CD8-positive, alpha-beta memory T cell (primary cell): ENCODE measurements at places on chromosomes 6 and 20.

- DNase-seq, result no peak
Measured at GRCh38 chr6:166766769-166767168, 139.7 kb upstream of the RPS6KA2 start.

- no peak for DNase-seq
Measured at GRCh38 chr6:33958526-33959328, 154.9 kb upstream of the MLN start.

- no peak for DNase-seq
Measured at GRCh38 chr6:108955329-108955949, 107.2 kb downstream of the ARMC2 start.

- DNase-seq, result no peak
Measured at GRCh38 chr20:50014570-50015562, 32.1 kb downstream of the SNAI1 start.

GRCh38 chr6:6795393-6795792 is 206.9 kb downstream of the LY86 start:
- no peak for DNase-seq

DNA sequence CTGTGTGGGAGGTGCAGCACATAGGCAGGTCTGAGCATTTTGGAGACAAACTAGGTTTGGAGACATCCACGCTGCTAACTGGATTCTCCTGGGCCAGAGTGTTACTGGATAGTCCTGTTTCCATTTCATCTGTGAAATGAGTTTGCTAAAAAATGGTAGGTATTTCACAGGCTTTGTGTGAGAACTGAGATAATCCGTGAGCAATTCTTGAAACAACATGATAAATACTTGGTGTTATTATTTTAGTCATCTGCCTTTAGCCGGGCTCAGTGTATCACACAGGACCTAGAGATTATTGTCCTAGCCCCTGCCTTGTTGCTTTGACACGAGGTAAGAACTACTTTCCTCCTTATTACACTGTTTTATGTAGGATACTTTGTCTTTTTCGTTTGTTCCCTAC is 63.0 kb downstream of the PRR18 start:
- DNase-seq, result no peak

DNA sequence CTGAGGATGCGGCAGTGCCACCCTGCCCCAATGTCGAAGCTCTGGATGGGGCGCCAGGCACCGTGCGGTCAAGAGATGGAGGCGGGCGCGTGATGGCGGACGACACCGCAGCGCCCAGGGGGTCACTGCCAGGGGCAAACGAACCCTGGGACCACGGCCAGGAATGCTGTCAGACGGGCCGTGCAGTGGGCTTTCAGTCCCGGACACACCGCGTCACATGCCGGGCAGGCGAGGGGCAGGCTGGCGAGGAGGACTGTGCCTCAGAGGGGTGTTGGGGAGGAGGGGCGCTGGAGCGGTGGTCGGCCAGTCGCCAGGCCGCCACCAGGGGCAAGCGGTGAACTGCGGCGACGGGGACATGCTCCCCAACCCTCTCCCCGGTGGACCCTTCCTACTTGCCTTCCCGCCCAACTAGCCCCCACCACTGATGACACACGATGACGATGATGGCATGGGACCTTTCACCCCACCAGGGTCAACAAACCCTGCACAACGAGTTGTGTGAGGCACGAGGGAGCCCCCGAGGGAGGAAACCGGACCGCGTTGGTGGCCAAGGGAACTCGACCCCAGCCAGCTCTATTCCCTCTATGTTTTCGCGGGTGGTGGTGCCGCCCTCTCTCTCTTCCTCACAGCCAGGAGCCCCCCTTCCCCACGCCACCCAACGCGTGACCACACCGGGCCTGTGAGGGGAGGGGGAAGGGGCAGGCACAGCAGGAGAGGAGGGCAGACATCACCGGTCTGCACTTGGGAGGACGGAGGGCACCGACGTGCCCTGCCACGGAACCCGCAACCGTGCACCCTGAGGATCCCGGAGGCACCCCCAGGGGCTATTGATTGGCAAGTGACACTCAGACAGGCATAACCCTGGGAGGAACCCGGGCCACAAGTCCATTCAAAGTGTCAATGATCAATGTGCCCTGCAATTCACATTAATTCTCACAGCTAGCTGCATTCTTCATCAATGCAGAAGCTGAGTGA is 1960.9 kb upstream of the DEFB115 start:
- DNase-seq, result no peak

- DNase-seq, result no peak
Measured at GRCh38 chr6:31020057-31020456, 9.8 kb downstream of the MUC22 start.

- DNase-seq, result no peak
Measured at GRCh38 chr6:159615918-159616317, 77.1 kb downstream of the SOD2 start.

DNA sequence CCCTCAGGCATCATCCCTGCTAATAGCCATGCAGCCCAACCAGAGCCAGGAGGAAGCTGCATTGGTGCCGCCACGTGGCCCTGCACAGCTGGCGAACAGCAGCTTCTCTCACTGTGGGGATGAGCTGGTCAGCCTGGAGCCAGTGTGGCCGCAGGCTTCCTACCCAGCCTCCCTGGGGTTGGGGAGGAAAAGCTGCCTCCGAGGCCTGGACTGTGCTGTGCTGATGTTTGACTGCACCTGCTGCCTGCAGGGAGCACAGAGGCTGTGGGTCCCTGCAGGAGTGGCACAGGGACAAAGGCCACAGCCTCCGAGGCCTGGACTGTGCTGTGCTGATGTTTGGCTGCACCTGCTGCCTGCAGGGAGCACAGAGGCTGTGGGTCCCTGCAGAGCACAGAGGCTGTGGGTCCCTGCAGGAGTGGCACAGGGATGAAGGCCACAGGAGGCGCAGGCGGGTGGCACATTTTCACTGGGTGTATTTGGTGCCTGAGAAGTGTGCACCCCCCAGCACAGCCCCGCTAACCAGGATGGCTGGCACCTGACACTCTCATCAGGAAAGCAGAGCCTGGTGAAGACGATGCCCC is 83.9 kb downstream of the DLL1 start:
- no peak for DNase-seq

DNA sequence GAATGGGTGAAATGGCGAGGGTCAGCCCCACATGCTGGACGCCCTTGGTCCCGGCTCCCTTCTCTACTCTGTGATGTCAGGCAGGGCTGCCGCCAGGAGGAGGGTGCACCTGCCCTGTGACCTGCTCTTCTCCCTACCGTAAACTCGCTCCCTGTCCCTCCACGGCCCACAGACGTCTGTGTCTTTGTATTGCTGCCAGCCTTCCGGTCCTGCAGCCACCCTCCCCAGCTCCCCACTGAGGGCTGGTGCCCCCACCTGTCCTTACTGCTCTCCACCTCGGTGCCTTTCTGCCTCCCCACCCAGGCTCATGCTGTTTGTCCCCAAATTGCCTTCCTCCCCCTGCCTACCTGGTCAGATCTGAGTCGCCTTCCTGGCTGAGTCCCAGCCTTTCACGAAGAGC is 4.1 kb upstream of the CCR6 start:
- DNase-seq, result no peak

DNA sequence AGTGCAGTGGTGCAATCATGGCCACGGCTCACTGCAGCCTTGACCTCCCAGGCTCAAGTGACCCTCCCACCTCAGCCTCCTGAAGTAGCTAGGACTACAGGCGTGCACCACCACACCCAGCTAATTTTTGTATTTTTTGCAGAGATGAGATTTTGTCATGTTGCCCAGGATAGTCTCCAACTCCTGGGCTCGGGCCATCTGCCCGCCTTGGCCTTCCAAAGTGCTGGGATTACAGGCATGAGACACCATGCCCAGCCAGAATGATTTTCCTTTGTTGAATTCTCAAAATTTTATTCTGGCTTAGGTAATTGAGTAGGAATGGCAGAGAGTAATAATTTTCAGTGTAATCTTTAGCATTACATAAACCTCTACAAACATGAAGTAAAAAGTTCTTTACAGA is 37.1 kb downstream of the SLC16A10 start:
- DNase-seq, result no peak

- DNase-seq, result no peak
Measured at GRCh38 chr6:111624401-111625098, 18.9 kb upstream of the TRAF3IP2 start.

DNA sequence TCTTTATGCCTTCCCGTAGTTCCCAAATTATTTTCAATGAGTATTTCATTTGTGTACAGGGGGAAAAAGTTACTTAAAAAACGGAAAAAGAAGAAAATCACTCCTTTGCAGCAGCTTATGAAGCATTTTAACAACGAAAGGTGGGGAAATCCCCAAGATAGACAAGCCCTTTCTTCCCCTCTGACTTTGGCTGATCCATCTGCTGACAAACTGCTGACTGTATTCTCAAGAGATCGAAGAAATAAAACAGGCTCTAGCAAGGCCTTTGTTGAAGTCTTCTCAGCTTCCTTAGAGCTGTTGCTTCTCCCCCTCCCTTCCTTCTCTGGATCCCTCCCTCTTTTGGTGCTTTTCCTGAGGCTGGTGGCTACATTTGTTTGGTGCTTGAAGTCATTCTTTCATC is 325.2 kb downstream of the NRN1 start:
- DNase-seq, result no peak

DNA sequence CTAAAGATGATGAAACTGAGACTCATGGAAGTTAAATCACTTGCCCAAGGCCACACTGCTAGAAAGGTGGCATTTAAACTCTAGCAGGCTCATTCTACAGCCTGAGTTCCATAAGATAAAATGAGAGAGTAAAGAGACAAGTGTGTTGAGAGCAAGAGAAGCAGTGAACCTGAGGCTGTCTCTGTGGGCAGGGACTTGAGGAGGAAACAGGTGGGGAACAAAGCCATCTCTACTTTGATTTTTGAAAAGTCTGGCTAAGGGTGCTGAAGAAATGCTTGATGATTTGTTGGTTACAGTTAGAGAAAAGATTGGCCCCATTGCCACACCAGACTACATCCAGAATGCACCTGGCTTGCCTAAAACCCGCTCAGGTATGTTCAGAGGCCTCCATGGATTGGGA is 29.0 kb downstream of the GSS start:
- DNase-seq, result no peak

- DNase-seq, result no peak
Measured at GRCh38 chr6:168018664-168019063, 21.2 kb downstream of the KIF25 start.

GRCh38 chr6:156199182-156199581 is 578.0 kb upstream of the ARID1B start:
- no peak for DNase-seq

DNA sequence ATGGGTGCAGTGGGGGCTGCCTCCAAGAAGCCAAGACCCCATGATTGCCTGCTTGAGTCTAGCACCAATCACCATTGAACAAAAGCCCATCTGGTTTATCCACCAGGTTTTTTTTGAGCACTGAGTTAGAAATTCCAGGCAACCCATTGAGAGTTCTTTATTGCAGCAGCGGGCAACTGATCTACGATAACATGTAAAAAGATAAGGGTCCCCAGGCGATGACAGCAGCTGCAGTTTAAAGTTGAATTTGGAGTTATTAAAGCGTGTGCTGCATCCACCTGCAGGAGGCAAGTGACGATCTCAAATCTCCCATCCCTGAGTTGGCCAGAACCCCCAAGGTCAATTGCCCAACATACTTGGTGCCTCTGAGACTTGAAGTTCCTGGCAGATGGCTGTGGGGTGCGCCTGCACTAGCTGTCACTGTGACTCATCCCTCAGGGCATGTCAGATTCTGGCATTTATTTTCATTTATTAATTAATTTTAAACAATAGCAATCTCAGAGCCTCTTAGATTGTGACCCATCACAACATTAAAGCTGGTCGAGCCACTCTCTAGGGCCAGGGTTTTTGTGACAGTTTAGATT is 290.4 kb upstream of the SULF2 start:
- DNase-seq, result no peak

- DNase-seq, result no peak
Measured at GRCh38 chr20:11850901-11851300, 66.8 kb upstream of the BTBD3 start.

DNA sequence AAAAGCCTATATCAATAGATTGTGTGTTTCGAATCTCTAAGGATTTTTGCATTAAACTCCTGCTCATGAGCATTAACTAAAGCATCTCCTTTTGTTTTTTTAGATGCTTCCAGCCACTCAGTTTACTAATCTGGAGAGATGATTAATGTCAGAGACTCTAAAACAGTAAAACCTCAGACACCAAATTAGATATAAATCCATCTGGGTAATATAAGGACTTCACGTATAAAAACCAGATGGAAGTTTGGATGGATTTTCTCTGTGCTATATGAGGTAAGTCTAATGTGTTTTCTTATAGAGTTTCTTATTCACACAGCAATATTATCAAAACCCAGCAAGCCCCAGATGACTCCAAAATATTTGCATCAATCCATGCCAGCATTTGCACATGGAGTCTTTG is 137.2 kb downstream of the SYNE1 start:
- DNase-seq, result no peak

GRCh38 chr6:11668455-11668854 is 110.1 kb downstream of the ADTRP start:
- no peak for DNase-seq

- no peak for DNase-seq
Measured at GRCh38 chr6:22333802-22334201, 37.0 kb upstream of the PRL start.

DNA sequence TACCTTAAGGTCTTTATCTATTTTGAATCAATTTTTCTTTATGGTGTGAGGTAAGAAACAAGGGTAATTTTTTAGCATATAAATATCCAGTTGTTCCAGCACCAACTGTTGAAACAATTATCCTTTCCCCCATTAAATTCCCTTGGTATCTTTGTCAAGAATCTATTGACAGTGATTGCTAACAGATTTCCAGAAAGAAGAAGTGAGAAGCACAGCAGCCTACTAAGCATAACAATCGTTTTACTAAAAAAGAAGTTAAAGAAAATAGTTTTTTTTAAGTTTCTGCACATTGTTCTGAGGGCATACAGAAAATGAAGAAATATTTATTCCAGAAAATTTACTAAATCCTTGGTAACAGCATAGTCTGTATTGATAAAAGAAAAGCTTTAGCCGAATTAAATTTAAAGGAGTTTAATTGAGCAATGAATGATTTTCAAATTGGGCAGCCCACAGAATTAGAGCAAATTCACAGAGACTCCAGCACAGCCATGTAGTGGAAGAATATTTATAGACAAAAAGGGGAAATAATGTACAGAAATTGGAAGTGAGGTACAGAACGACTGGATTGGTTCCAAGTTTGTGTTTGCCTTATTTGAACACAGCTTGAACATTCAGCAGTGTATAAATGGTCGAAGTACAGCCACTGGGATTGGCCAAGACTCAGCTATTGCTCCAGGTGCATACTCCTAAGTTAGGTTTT is 97.9 kb upstream of the UST start:
- DNase-seq, result no peak

GRCh38 chr6:33719326-33719987 is 8.0 kb upstream of the UQCC2 start:
- no peak for DNase-seq

GRCh38 chr6:10999994-11000393 is 44.1 kb downstream of the ELOVL2 start:
- DNase-seq, result no peak

- no peak for DNase-seq
Measured at GRCh38 chr20:12617076-12617475, 391.7 kb upstream of the SPTLC3 start.

- DNase-seq, result no peak
Measured at GRCh38 chr6:17633465-17634188, 33.5 kb downstream of the FAM8A1 start.

DNA sequence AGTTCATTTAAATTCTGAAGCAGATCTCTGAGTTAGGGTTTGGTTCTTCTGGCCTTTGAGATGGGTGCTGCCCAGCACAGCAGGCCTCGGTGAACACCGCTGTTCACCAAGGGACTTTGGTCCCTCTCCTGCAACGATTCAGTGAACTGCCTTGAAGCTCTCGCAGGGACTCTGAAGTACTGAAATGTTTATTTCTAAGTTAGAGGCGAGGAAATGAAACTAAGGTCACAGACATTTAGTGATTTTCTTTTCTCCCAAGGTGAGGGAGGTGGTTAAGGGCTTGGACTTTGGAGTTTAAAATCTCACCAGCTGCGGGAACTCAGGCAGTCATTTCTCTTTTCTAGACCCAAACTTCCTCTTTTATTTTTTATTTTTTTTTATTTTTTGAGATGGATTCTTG is 26.2 kb downstream of the E2F3 start:
- DNase-seq, result no peak
